Stimulated activated CD8-positive, alpha-beta memory T cell treated with anti-CD3 and anti-CD28 coated beads, Interleukin-2, amount 100 ng/mL, for 1 hour (primary cell): ENCODE measurements at places on chromosomes 6 and 20.

GRCh38 chr6:19329078-19329477 lies 508.1 kb upstream of the ID4 start:
- no peak for DNase-seq

GRCh38 chr6:137704802-137705159 lies 162.3 kb upstream of the TNFAIP3 start:
- no peak for DNase-seq

DNA sequence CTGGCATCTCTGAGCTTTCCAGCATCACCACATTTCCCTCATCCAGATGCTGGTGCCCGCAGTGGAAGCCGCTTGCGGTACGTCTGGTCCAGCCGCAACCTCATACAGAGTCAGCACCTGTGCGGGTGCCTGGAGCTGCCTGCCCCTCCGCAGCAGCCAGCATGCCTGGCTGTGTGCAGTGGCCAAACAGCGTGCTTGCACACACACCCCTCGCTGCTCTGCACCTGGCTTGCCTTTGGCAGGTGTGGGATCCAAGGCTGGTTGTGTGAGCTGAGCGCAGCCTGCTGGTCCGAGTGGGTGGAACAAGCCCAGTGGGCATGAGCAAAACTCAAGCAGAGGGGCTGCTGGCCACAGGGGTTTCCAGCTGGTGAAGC lies 3.1 kb upstream of the HINT3 start:
- DNase-seq = no peak

- DNase-seq = no peak
Observed at GRCh38 chr20:43375591-43375990, 82.1 kb upstream of the SRSF6 start.

GRCh38 chr6:119978274-119978889 lies 628.8 kb upstream of the MAN1A1 start:
- no peak for DNase-seq

DNA sequence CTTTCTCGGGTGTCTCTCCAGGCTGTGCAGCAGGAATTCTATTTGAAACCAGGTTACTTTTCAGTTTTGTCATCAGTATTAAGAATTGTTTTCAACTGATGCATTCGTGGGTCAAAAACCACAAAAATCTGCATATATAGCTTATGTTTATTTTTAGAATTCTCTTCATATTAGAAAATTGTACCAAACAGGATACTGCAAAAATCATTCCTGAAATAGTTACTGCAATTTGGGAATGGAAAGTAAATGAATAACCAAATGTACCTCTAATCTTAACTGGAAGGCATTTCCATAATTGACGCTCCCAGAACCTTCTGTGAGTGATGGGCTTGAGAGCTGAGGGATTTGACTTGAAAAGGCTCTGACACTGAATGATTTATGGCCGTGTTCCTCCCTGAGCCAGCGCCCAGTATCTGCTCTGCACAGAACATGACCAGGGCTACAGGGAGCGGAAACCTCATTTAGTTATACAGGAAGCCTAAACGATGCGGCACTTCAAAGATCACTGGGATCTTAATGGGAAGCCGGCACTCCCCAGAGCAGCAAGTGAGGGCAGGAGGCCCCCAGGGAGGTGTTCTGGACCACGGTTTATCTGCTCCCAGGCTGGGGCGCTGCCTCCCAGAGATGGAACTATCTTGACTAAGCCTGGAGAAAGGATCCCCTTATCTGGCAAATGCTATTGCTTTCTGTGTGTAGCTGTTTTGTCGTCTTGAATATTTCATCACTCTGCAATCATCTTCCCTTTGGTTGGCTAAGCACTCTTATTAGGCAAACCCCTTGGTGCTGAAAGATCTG lies 446.0 kb downstream of the QKI start:
- no peak for DNase-seq

DNA sequence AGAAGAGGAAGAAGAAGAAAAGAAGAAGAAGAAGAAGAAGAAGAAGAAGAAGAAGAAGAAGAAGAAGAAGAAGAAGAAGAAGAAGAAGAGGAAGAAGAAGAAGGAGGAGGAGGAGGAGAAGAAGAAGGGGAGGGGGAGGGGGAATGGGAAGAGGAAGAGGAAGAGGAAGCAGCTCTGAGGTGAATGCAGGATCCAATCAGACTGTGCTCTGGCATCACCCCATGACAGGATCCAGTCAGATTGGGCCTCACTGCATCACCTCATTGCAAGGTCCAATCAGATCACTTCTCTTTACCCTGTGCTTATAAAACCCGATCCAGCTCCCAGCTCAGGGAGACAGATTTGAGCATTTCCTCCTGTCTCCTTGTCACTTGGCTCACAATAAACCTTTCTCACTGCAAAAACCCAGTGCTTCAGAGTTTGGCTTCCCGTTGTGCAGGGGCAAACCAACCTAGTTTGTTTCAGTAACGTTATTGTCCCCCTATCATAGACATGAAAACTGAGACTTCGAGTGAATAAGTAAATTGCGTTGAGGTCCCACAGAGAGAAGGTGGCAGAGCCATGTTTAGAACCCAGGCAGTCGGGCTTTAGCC lies 28.6 kb upstream of the YWHAB start:
- DNase-seq = no peak

- no peak for DNase-seq
Observed at GRCh38 chr20:49684335-49684997, 29.2 kb downstream of the B4GALT5 start.
